ENCODE measurements at places on chromosomes 7 and 10.

- no peak for DNase-seq
These were observed 128.6 kb upstream of the ANKRD1 start for GRCh38 chr10:91049296-91049987.

DNA sequence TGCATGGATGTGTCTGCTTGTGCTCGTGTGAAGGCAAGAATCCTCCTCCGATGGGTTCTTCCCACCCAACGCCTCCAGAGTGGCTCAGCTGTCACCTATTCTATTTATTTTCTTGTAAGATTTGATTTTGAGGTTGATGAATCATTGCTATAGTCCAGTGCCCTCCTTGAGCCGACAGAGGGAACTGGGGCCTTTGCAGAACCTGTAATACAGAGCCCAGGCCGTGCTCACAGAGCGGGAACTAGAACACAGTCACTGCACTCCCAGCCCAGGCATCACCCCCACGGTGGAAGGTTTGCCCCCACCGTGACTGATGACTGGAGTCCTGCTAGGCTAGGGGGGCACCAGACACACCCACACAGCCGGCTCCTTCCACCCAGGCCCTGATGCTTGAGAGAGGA, 2.0 kb downstream of the RARRES2 start:
- DNase-seq = no peak

DNA sequence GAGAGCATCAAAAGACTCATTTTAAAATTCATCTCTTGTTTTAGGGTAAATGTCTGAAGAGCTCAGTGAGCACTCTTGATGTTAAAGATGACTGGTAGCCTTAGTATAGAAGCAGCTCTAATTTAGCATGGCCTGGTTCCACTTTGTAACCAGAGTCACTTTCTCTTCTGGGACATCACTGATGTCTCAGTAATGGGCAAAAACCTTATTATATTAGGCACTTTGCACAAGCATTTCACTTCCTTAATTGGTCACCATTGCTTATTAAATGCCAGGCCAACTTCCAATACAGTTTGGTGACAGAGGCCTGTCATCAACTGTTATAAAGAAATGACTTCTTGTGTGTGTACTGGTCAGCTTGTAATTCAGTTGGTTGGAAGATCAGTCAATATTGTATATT, 53.0 kb downstream of the STEAP1B start:
- no peak for DNase-seq

- no peak for DNase-seq
These were observed 625.7 kb upstream of the KCND2 start for GRCh38 chr7:119647286-119647685.

- DNase-seq = no peak
These were observed 105.2 kb downstream of the PLCE1 start for GRCh38 chr10:94098896-94099295.

GRCh38 chr7:100446040-100446439, 9.7 kb upstream of the PPP1R35 start:
- DNase-seq = no peak

DNA sequence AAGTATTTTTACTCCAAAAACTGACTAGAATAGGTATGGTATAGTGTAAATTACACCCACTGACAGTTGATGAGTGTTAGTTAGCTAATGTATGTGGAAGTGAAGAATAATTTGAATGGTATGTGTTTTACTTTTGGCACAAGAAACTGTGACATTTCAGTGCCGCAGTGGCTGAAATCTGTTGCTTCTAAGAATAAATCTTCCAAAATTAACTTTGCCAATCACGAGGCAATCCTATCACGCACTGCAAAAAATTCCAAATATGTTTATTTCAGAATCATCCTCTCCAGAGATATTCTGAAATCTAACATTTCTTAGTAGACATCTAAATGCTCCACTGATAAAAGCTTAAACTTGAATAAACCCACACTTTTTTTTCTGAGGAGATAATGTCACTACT, 61.2 kb downstream of the PCLO start:
- no peak for DNase-seq

DNA sequence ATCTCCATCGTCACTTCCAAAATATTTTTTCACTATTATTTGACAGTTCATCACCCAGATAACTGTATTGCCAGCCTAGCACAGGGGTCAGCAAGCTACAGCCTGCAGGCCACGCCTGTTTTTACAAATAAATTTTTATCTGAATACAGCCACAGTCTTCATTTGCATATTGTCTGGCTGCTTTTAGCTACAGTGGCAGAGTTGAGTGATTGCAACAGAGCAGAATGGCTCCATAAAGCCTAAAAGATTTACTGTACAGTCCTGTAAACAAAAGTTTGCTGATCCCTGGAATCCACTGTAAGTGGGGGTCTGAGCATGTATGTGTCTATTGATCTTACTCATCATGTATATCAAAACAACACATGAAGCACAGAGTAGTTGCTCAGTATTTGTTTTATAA, 45.9 kb upstream of the GNAI1 start:
- DNase-seq = no peak

DNA sequence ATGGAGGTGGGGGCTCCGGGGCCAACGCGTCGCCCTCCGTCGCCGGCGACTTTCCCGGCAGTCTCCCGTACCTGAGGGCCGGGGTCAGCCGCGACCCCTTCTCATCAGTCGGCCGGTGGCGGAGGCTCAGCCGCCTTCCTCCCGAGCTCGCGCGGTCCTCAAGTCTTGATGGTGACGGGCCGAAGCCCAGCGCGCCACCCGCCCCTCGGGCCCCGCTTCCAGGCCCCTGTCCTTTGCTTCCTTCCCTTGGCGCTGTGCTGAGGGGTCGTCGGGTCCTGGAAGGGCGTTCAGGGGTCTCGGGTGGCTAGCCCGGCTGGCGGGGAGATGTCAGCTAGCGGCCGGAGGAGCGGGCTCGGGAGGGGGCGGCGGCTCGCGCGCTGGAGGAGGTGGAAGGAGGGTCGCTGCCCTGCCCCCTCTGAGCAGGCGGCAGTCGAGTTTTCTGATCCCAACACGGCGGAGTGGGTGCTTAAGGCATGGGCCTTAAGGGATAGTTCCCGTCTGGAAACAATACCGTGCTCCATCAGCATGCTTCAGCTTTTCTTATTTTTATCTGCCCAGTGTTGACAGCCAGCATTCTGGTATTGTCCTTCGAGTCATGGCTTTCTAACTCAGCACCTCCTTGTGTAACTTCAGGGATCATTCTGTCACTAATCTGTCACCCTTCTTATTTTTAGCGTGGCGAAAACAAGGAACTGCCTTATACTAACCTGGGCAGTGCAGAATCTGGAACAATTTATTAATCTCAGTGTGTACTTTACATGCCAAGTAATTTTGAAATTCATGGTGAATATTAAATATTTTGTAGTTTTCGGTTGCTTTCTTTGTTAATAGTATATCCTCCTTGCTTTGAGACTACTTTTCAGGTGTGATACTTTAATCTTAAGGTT, 748 bp downstream of the PHTF2 start:
- peak; percentile 10 for DNase-seq

- DNase-seq = no peak
These were observed 24.9 kb upstream of the NEBL start for GRCh38 chr10:20922033-20922432.

- DNase-seq = no peak
These were observed 36.8 kb downstream of the LRRC72 start for GRCh38 chr7:16563281-16564022.

DNA sequence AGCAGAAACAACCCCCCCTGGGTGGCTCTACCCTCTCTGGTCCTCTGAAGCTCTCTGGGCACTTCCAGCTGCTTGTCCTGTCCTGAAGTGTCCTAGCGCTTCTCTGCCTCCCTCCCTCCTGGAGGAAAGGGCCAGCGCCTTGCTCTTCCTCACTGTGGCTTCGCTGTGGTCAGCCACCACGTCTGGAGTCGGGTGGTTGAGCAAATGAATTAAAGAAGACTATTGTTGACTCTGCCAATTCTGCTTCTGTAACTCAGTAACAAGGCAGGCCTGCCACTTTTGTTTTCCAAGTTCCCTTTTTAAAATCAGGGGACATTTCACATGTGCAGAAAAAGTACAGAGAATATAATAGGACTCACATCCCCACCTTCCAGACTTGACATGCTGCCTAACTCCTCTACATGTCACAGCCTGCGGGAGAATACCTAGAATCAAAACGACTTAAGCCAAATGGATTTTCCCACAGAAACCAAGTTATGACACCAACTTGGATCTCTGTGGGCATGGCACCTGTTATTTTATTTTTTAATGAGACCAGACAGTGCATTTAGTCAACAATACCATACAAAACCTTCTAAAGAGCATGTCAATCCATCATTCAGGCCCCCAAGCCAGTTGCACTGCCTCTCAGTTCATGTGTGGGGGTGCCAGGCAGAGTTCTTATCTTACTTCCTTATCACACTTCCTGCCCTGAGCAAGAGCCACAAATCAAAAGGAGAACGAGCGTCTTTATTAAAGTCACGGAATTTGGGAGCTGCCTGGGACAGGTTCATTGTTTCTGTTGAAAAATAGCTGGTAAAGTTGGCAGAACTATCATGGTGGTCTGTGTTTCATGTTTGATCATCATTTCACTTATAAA, 6.8 kb downstream of the FFAR4 start:
- no peak for DNase-seq

- no peak for DNase-seq
These were observed 1055.1 kb downstream of the NXPH1 start for GRCh38 chr7:9488555-9488954.

DNA sequence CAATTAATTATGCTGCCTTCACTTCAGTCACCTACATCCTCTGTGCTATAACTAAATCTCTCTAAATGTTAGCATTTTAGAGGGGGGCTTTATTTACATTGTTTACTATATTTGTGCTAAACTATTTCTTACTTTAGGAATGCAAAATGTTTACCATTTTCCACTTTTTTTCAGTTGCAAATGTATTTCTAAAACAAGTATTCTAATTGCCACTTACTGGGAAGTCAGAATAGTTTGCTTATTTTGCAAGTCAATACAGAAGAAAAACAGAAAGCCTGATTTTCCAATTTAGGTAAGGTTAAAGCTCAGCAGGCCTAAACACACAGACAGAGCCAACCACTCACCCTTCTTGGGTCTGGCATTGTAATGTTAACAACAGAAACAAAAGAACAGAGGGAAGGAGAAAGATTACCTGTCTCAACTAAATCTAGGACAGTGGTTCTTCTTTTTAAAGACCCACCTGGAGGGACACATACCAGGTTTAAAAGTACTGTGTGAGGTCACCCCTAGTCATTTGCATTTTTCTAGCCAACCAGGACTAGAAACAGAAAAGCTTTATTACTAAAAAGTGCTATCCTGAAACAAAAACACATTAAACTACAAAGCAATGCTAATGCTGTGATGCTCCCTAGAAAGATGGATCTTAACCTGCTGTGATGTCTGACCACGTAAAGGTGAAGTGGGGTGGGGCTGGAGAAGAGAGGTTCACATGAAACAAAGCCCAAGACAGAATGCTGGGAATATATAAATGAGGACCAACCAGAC, 178.2 kb downstream of the SLC25A13 start:
- no peak for DNase-seq

- DNase-seq = no peak
These were observed 39.2 kb downstream of the PNLIPRP3 start for GRCh38 chr10:116466715-116467422.

DNA sequence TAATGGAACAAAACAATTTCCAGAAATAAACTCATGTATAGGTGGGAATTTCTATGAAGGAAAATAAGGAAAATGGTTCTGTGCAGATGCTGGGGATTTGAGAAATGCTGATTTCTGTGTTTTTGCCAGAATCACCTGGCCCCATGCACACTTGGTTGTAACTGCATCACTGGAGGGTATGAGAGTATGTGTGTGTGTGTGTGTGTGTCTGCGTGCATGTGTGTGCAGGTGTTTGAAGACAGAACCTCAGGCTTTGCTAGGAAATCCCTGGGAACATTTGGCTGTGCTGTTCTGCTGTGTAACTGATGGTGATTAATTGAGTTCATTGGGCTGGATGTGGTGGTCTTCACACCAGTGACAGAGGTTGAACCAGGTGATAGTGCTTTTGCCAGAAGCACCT, 141.6 kb downstream of the CAMK1D start:
- no peak for DNase-seq

DNA sequence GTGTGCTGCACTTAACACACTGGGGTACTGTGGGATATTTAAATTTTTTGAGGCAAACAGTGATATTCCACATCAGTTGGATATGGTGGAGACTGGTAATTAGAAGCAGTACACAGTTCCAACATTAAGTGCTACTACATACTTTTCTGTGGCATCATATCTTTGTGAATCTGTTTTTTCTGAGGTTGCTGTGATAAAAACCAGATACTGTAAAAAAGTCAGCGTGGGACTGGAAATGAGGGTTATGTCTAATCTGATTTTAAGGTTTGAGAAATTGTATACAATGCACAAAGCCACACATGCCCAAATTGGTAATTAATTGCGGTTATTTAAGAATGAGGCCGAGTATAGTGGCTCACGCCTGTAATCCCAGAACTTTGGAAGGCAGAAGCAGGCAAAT, 41.2 kb downstream of the TBC1D12 start:
- no peak for DNase-seq

DNA sequence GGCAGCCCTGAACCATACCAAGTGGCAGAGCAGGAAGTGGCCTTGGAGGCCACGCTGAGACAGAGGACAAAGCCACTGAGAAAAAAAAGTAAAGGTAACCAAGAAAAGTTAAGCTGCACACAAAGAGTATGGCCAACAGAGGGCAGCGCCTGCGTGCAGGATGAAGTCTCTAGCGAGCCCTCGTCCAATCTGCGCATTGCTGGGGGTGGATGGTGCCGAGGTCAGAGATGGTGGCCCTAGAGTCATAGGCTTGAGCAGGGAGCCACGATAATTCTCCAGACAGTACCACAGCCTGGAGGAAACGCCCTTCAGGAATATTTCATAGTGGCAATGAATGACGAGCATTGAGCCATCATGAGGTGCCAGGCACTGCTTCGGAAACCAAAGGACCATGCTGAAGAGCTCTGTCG, 9.7 kb downstream of the ATP6V0E2 start:
- DNase-seq = peak; percentile 34

DNA sequence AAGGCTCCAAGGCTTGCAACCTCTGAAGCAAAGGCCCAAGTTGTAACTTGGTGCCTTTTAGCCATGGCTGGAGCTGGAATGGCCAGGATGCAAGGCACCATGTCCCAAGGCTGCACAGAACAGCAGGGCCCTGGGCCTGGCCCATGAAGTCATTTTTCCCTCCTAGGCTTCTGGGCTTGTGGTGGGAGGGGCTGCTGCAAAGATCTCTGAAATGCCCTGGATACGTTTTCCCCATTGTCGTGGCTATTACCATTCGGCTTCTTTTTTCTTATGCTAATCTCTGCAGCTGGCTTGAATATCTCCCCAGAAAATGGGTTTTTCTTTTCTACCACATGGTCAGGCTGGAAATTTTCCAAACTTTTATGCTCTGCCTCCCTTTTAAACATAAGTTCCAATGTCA, 234.2 kb downstream of the CDK14 start:
- no peak for DNase-seq

GRCh38 chr7:128796327-128796726, 4.6 kb downstream of the CCDC136 start:
- DNase-seq = no peak

DNA sequence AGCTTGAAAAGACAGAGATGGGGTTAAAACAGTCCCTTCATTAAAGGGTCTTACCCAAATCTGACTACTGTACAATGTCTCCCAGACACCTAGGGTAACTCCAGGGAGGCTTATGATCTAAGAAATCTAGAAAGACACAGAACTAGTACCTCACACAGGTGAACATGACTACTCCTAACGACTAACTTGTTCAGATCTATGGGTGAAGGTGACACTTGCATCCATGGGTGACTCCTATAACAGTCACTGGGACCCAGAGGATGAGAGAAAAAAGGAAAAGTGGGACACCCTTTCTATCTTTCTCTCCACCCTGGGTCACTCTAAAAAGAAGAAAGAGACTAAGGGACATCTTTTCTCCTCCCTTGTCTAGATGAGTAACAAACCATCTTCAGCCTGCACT, 19.2 kb downstream of the AKR1C8 start:
- DNase-seq = no peak

Measured in activated gamma-delta T cell treated with Interleukin-2 at 50 U/mL for 16 hours (primary cell).